T-helper 17 cell (primary cell): ENCODE measurements at places on chromosomes 11 and 22. TPM values are rescaled to one million over a fixed set of nuclear protein-coding genes. Genes with fewer than 3 reads are reported as not detected.

DNA sequence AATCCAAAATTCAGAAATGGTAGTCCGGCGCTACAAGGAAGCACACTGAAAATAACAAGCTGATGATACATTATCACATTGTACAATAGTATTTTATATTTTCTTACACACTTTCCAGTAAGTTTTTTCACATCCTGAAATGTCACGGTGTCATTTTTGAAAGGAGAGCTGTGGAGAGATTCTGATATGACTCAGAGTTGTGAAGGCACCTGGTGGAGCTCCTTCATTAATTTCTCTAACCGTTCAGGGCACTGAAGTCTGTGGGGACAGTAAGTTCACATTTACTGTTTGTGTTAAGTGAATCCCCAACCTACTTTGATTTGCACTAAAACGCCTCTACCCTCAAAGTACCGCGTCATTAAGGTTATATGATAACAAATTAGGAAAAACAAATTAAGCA is 13.3 kb downstream of the LDHAL6A start:
- no peak overlapping the region for H3K27ac ChIP-seq
- no peaks in the 10 kb centered on the region for H3K36me3 ChIP-seq
- DNase-seq: no peak
- no peaks in the 10 kb centered on the region for H3K27me3 ChIP-seq

DNA sequence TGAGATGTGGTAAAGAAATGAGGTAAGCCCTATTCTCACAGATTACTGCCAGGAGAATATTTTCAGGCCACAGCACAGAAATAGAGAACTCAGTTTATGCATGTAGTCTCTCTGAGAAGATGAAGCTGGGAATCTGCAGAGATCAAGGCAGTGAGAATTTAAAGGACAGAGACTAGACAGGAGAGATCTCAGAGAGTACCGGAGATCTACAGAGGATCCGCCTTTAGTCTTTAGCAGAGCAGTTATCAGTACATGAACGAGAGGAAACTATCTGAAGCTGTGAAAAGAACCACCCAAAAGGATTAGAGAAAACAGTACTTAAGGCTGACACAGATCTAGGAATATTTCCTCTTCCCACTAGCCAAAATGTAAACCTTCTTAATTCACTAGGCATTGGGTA is 101.5 kb downstream of the DLG2 start:
- no peak for DNase-seq
- H3K36me3 ChIP-seq: no peaks in the 10 kb centered on the region
- no peaks in the 10 kb centered on the region for H3K27me3 ChIP-seq
- H3K27ac ChIP-seq: no peak overlapping the region
- H3K4me1 ChIP-seq: no peaks in the 10 kb centered on the region

- H3K4me1 ChIP-seq: peaks cover 43% of the 10 kb centered on the region
- no peak for DNase-seq
- no peaks in the 10 kb centered on the region for H3K27me3 ChIP-seq
Measured at GRCh38 chr11:12128301-12128751, 17.9 kb downstream of the MICAL2 start.

DNA sequence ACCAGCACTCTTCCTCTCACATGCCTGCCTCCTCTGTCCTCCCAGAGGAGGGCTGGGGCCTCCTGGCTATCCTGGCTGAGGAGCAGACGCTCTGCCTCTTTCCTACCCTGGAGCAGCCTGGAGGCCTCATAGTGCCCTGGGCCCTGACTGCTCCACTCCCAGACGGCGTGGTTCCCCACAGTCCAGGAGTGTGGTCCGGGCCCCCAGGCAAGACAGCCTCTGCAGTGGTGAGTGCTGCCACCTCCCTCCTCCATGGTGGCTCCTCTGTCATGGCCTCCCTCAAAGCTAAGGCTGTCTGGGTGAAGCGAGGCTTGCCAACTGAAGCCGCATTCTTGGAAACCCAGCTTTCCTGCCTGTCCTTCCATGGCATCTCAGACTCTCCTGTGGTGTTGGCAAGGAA is 19.8 kb downstream of the GAB4 start:
- H3K27ac ChIP-seq: no peak overlapping the region
- no peak for DNase-seq
- peaks cover 46% of the 10 kb centered on the region for H3K27me3 ChIP-seq

TPBGL gene
- total RNA-seq: 0.42 TPM
